ENCODE measurements at places on chromosomes 13 and 19. TPM values are rescaled to one million over a fixed set of nuclear protein-coding genes. Genes with fewer than 3 reads are reported as not detected.

Gene MUC16
- not detected for total RNA-seq

DNA sequence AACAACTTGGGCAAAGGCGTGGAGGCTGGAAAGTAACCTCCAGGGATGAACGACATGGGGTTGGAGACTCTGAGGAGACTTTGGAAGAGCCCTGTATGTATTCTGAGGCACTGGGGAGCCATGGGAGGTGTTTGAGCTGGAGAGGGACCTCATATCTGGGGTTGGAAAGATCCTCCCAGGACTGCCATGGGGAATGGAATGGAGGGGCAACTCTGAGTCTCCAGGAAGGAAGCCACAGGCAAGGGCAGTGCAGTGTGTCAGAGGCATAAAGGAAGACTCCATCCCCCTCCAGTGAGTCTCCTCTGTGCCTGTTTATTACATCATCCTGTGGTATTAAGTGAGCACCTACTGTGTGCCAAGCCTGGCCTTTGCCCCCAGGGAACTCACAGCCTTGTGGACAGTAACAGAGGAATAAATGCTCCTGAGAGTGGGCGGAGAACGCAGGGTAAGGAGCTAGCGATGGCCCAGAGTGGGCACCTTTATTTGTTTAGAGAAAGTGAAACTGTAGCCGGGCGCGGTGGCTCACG lies 7.7 kb downstream of the PEAK3 start:
- DNase-seq, result no peak

- DNase-seq, result no peak
These were observed 116.5 kb upstream of the VSTM2B start for GRCh38 chr19:29409076-29409862.

GRCh38 chr13:51849145-51850101 lies 4.4 kb upstream of the TMEM272 start:
- no peak for DNase-seq

DNA sequence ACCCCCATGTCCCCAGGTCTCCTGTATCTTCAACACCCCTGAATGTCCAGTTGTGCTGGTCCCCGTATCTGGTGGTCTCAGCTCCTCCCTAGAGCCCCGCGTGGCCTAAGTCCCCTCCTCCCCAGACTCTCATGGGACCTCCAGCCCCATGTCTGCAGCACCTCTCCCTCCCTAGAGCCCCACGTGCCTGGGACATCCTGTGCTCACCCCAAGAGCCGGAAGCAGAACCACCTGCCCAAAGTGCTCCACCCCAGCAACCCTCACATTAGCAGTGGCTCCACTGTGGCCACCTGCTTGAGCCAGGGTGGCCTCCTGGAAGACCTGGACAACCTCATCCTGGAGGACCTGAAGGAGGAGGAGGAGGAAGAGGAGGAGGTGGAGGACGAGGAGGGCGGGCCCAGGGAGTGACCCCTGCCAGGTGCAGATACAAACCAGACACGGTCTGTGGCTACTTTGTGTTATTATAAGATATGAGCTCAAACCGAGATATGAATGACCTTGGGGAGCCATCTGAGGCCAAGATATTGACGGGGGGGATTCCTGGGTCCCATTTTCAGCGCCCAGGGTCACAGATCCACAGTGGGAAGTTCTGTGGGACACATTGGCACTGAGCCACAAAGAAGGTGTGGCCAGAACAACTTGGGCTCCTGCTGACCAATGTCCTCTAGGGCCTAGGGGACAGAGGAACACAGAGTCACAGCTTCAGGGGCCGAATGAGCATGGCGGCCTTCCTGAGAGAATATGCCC lies 6.0 kb downstream of the SHFL start:
- DNase-seq, result no peak
